ENCODE measurements at places on chromosomes 2 and 18. TPM values are rescaled to one million over a fixed set of nuclear protein-coding genes. Genes with fewer than 3 reads are reported as not detected.

DNA sequence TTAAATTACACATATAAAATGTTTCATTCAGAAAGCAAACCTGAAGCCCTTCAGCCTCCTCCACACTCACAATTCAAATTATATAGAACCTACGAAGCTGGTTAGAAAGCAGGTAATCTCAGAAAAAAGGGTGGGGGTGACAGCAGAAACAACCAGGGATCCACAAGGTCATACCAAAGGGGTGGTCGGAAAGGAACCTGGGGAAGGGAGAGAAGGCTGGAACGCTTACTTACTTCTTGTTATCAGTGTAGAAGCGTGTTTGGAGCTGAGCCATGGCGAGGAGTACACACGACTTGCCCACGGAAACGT is 316 bp downstream of the WDR12 start:
- DNase-seq = no peak
- no peaks in the 10 kb centered on the region for H3K27me3 ChIP-seq
- no peaks in the 10 kb centered on the region for H3K36me3 ChIP-seq
- H3K4me3 ChIP-seq = peak overlapping the region; percentile 100
- peak overlapping the region; percentile 95 for H3K27ac ChIP-seq

DNA sequence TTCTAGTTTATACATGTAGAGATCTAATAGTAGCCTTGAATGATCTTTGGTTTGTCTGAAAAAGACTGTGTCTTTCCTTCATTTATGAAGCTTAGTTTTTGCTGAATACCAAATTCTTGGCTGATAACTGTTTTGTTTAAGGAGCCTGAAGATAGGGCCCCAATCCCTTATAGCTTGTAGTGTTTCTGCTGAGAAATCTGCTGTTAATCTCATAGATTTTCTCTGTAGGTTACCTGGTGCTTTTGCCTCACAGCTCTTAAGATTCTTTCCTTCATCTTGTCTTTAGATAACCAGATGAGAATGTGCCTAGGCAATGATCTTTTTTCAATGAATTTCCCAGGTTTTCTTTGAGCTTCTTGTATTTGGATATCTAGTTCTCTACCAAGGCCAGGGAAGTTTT is 562.1 kb downstream of the XIRP2 start:
- no peak overlapping the region for H3K4me3 ChIP-seq
- H3K27me3 ChIP-seq = no peaks in the 10 kb centered on the region
- H3K4me1 ChIP-seq = no peaks in the 10 kb centered on the region
- no peak for DNase-seq
- no peaks in the 10 kb centered on the region for H3K36me3 ChIP-seq

DNA sequence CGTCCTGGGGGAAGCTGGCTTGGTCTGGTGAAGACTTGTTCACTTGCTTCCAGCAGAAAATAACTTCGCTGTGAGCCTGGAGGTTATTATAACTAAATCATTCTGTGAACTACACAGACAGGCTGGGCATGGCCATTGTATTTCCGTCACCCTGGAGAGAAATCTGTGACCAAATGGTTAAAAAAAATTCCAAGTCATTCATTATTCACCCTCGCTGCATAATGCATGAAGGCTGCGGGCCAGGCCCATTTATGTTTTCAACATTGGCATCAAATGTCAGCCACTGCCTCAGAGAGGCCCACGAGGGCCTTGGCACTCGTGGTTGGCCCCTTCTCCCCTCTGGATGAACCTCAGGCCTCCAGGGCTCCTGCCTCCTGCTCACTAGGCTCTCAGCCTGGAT is 57.7 kb downstream of the RRM2 start:
- no peak overlapping the region for H3K27ac ChIP-seq
- no peaks in the 10 kb centered on the region for H3K4me1 ChIP-seq
- no peaks in the 10 kb centered on the region for H3K36me3 ChIP-seq
- no peak for DNase-seq
- no peak overlapping the region for H3K4me3 ChIP-seq
- no peaks in the 10 kb centered on the region for H3K27me3 ChIP-seq

The CPLX4 gene
- total RNA-seq = not detected

DNA sequence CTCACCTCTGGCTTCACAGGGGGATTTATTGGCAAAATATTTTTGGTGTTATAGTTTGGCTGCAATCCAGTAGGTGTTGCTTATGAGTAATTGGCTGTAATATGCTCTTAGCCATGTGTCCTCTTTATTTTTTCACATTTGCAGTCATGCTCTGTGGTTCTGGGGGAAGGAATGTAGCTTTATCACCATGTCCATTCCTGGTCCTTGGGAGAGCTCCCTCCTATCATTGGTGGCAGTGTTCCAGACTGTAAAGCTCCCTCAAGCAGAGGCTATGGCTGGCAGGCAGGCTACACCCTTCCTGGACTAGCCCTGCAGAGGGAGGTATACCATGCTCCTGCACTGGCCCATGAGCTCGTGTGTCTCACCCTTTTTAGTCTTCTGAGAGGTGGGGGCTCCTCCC is 120.0 kb upstream of the FSIP2 start:
- peak; percentile 89 for DNase-seq
- H3K27me3 ChIP-seq = no peaks in the 10 kb centered on the region
- H3K36me3 ChIP-seq = no peaks in the 10 kb centered on the region
- no peaks in the 10 kb centered on the region for H3K4me1 ChIP-seq
- no peak overlapping the region for H3K27ac ChIP-seq

DNA sequence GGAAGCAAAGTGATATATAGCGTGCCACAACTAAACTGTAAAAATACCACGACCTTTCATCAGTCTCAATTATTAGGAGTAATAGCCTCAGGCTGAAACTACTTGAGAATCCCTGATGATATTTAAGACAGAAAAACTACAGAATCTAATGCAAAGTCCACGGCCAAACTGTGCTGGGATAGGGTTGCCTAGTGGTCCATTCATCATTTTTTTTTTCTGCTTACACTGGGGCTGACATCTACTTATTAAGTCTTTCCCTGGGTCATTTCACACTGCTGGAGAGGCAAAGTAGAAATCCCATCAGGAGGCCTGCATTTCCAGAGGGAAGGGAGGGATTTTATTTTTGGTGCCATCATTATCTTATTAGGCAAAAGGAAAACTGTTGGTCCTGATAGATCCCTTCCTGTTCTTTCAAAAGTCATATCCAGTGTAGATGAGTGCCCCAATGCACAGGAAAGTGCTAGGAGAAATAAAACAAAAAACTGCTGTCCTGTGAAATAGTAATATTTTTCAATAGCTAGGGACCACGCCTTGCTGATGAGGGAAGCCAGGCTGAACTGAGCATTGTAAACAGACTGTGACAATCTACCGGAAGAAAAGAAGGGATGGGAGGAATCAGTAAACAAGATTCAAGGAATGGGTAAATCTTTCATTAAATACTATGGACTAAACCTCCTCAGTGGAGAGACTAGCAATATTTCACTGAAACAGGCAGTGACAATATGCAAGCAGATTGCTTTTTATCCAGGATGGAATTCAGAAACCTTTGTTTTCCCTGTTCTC is 644.3 kb downstream of the IRS1 start:
- DNase-seq = no peak
- H3K27ac ChIP-seq = no peak overlapping the region
- H3K36me3 ChIP-seq = no peaks in the 10 kb centered on the region
- H3K4me1 ChIP-seq = no peaks in the 10 kb centered on the region
- H3K27me3 ChIP-seq = no peaks in the 10 kb centered on the region

- no peak overlapping the region for H3K4me3 ChIP-seq
- H3K27ac ChIP-seq = no peak overlapping the region
- no peak for DNase-seq
These were observed 286.6 kb downstream of the AGAP1 start for GRCh38 chr2:235780401-235780800.

GRCh38 chr2:166234112-166234846 is 106.5 kb upstream of the SCN1A start:
- peak; percentile 87 for DNase-seq
- no peaks in the 10 kb centered on the region for H3K36me3 ChIP-seq
- H3K4me1 ChIP-seq = peaks cover 17% of the 10 kb centered on the region
- no peak overlapping the region for H3K4me3 ChIP-seq

DNA sequence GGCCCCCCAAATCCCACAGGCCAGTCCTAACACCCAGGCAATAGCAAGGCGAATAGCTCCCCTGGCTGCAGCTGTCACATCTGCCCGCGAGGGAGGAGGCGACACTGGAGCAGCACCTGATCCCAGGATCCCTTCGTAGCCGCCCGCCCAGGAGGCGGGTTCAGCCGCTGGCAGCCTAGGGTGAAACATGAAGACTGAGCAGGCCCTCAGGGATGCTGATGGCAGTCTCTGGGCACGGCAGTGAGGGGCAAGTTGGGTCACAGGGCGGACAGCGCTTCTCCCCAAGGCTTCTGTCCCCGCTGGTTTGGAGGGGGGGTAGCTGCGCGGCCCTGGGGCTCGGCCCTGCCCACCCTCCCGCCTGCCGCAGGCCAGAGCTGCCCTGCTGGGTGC is 1.9 kb downstream of the DNMT3A start:
- H3K4me3 ChIP-seq = no peak overlapping the region
- no peaks in the 10 kb centered on the region for H3K36me3 ChIP-seq
- peaks cover 3% of the 10 kb centered on the region for H3K4me1 ChIP-seq
- DNase-seq = no peak
- H3K27me3 ChIP-seq = no peaks in the 10 kb centered on the region

DNA sequence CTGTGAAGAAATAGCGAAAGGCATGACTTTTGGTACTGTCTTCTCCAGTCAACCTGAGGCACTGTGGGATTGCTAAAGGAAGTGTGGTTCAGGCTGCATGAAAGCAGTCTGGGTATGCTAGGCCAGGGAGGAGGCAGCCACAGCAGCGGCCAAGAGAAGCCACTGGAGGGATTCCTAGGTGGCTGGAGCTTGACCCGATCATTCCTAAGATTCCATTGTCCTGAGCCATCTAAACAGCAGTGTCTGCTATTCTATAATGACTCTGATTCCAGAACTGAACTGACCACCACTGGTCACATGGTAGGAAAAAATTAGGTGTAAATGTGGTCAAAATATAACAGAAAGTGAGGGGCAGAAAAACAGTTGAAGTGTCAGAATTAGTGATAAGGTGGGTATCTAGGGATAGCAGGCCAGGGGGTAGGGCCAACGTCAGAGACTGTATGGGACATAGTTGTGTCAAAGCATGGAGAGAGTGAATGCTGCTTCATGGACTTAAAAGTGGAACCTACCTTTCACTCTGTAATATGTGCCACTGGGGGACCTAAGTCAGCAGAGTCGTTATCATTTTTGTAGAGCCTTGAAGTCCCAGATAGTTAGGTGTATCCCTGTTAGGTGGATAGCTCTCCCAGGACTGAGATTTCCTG is 204.6 kb downstream of the CTNNA2 start:
- H3K36me3 ChIP-seq = no peaks in the 10 kb centered on the region
- DNase-seq = peak; percentile 99
- no peaks in the 10 kb centered on the region for H3K27me3 ChIP-seq
- H3K4me3 ChIP-seq = no peak overlapping the region

GRCh38 chr2:175461839-175462238 is 280.3 kb upstream of the ATP5MC3 start:
- H3K4me1 ChIP-seq = no peaks in the 10 kb centered on the region
- no peak overlapping the region for H3K27ac ChIP-seq
- H3K4me3 ChIP-seq = no peak overlapping the region
- no peaks in the 10 kb centered on the region for H3K36me3 ChIP-seq
- DNase-seq = no peak

The NGEF gene
- total RNA-seq = 0.16 TPM

The LINC00305 gene
- not detected for total RNA-seq

GRCh38 chr2:176804392-176804791 is 408.2 kb upstream of the HNRNPA3 start:
- no peak overlapping the region for H3K27ac ChIP-seq
- no peaks in the 10 kb centered on the region for H3K27me3 ChIP-seq
- H3K4me1 ChIP-seq = no peaks in the 10 kb centered on the region
- H3K4me3 ChIP-seq = no peak overlapping the region
- no peaks in the 10 kb centered on the region for H3K36me3 ChIP-seq

DNA sequence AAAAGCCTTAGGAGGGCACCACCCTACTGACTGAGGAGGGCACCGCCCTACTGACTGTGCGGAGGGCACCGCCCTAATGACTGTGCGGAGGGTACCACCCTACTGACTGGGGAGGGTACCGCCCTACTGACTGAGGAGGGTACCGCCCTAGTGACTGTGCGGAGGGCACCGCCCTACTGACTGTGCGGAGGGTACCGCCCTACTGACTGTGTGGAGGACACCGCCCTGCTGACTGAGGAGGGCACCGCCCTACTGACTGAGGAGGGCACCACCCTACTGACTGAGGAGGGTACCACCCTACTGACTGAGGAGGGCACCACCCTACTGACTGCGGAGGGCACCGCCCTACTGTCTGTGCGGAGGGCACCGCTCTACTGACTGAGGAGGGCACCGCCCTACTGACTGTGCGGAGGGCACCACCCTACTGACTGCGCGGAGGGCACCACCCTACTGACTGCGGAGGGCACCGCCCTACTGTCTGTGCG is 150.2 kb upstream of the NFATC1 start:
- no peak for DNase-seq
- no peaks in the 10 kb centered on the region for H3K36me3 ChIP-seq
- H3K4me3 ChIP-seq = no peak overlapping the region

GRCh38 chr2:88087073-88087472 is 19.4 kb downstream of the SMYD1 start:
- peaks cover under 1% of the 10 kb centered on the region for H3K27me3 ChIP-seq
- H3K27ac ChIP-seq = no peak overlapping the region
- H3K36me3 ChIP-seq = no peaks in the 10 kb centered on the region
- DNase-seq = no peak
- H3K4me1 ChIP-seq = no peaks in the 10 kb centered on the region

DNA sequence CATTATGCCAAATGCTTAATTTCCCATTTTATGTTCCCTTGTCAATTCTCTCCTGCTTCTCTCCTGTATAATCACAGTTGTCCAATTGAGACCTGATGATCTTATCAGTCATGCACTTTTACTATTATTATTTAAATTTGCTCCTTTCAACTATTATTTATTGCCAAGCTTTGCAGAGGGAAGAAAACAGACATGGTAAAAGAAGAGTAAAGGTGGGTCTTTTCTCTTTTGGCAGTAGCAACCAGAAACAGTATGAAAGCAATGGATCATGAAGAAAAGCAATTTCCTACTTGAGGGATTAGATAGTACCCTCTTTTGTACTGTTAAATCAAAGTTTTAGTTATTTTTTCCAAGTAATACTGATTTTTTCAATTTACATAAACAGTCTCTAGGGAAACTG is 667.4 kb downstream of the NRXN1 start:
- H3K4me1 ChIP-seq = no peaks in the 10 kb centered on the region
- H3K27ac ChIP-seq = no peak overlapping the region
- no peak overlapping the region for H3K4me3 ChIP-seq

GRCh38 chr2:230423851-230424458 is 8.0 kb downstream of the SP100 start:
- no peak overlapping the region for H3K4me3 ChIP-seq
- peak; percentile 75 for DNase-seq
- no peak overlapping the region for H3K27ac ChIP-seq
- peaks cover 4% of the 10 kb centered on the region for H3K36me3 ChIP-seq
- no peaks in the 10 kb centered on the region for H3K27me3 ChIP-seq

- DNase-seq = no peak
- H3K4me1 ChIP-seq = peaks cover 2% of the 10 kb centered on the region
- H3K27me3 ChIP-seq = no peaks in the 10 kb centered on the region
- no peaks in the 10 kb centered on the region for H3K36me3 ChIP-seq
- H3K27ac ChIP-seq = no peak overlapping the region
These were observed 151.7 kb upstream of the KLF7 start for GRCh38 chr2:207317378-207317984.
